ENCODE measurements at places on chromosomes 3 and 15.

- DNase-seq = no peak
Observed at GRCh38 chr3:13332158-13332557, 88.0 kb downstream of the NUP210 start.

DNA sequence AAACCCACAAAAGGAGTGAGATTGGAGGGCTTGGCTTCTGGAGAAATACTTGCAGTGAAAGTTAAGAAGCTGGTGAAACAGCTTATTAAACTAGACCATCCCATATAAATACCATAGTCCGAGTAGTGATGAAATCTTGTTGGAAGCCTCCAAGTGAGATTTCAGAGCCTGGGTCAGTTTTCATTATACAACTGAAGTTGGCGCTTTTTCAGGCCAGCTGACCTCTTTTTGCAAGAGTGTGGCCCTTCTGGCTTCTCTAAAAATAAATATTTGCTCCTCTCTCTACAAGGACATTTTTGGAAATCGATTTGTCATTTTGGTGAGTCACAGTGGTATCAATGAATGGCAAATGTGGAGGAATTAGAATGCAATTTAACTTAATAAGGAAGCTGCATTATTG lies 51.2 kb upstream of the THRB start:
- no peak for DNase-seq

DNA sequence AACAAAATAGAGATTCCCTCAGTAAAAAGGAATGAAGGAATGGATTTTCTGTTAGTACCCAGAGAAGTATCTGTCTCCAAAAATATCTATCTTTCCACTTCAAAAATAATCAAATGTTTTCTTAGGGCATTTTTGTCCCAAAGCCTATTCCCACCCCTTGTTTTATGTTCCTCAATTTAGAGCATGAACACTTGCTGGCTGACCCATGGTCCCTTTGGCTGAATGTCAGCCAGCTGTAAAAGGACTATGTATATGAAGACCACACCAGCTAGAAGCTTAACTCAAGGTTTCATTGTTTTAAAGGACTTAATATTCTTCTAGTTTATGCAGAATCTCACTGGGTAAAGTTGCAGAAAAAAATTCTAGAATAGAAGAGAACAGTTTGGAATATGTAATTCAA lies 931.2 kb downstream of the MCTP2 start:
- DNase-seq = no peak

DNA sequence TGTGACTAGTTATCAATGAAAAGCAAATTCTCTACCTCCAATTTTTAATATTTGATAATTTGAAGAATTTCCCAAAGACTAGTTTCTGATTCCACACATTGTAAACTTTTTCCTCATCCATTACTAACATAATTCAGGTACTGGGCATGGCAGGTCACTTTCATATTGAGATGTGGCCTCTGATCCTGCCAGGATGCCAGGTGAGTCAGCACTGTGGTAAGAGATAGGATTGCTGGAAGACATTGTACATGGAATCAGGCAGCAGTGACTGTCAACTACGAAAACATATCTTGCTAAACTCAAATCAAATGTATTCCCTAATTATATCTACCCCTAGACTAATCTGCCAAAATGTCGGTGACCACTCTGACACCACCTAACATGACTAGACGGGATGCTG lies 33.2 kb upstream of the POU1F1 start:
- no peak for DNase-seq
